ENCODE measurements at places on chromosomes 3 and 15.

DNA sequence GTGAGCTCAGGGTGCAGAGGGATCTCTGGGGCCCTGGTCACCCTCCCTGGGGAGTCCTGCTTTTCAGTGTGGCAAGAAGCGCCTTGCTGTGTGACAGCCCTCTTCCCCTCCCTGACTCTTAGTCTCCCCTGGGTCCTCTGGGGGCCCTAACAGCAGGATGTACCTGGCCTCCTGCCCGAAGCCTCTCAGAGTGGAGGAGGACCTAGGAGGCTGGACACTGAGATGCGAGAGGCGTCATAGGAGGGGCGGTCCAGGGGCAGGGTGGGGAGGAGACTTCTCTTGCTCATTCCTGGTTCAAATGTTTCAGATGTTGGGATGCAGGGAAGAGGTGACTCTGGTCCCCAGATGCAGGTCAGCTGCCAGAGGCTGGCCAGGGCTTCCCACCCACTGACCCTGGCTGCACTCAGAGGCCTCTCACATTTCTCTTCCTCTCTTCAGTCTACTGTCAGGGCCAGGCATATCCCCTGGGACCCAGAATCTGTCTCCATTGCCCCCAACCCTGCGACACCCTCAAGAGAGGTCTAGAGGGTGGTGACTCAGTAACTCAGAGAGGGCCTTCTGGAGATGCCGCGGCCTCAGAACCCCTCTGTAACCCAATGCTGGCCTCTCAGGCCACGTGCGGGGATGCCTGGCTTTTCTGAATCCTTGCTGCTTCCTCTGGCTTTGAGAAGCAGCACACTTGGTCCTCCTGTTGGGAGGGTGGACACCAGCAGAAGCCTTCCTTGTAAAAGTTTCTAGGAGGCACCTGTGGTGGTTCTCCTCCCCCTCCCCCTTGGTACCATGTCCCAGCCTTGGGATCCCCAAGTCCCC, 25.9 kb downstream of the SNX33 start:
- no peak for DNase-seq

- DNase-seq = no peak
Measured at GRCh38 chr3:12785096-12785495, 11.4 kb upstream of the CAND2 start.

DNA sequence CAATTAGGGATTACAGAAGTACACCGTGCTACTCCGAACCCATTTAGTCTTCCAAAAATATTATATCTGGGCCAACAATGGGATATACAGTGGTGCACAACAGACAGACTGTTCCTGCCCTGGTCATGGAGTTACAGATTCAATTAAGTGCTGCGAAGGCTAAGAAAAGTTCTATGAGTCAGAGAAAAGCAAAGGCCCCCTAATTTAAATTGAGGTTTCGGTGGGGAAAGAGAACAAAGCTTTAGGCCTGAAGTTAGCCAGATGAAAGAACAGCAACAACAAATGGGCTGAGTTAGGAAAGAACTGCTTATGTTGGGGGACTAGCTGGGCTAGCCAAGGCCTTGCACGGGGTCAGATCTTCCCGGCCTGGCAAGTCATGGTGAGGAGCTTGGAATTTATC, 131.8 kb downstream of the MDFIC2 start:
- no peak for DNase-seq

DNA sequence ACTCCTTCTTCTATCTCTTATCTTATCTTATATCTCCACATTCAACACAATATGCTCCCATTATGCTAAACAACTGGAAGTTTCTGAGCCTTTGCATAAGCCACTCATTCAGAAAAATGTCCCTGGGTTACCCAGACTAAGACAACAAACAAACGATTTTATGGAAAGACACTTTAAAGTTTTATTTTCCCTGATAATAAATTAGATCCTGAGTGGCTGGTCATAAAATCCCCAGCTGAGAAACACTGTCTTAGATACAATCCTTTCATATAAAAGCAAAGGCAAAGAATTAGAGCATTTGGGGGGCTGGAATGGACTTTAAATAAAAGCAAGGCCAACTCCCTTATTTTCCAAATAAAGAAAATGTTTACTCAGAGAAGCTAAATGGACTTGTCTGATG, 322.3 kb downstream of the GBE1 start:
- no peak for DNase-seq

GRCh38 chr3:114011059-114011797, 45.1 kb downstream of the CCDC191 start:
- no peak for DNase-seq

GRCh38 chr3:45309876-45310275, 78.5 kb upstream of the LARS2 start:
- DNase-seq = no peak

DNA sequence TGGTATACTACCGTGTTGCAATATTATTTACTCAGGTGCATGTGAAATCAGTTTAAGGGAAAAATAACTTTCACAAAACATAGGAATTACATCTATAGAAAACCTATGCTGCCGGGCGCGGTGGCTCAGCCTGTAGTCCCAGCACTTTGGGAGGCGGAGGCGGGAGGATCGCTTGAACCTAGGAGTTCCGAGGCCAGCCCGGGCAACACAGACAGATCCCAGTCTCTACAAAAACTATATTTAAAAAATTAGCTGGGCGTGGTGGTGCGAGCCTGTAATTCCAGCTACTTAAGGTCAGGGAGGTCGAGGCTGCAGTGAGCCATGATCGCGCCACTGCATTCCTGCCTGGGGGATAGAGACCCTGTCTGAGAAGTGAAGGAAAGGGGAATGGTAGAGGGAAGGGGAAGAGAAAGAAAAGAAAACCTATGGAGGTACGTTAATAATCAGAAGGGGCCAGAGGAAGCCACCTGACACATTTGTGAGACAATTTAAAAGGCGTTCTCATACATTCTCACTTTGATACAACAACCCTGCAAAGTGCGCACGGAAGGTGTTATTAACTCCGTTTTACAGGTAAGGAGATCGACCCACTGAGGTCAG, 456 bp upstream of the TMEM62 start:
- no peak for DNase-seq

GRCh38 chr3:12977117-12977808, 96.0 kb downstream of the IQSEC1 start:
- DNase-seq = no peak

- DNase-seq = no peak
Measured at GRCh38 chr15:39497759-39498565, 82.9 kb upstream of the THBS1 start.

GRCh38 chr3:17639765-17640164, 102.7 kb downstream of the TBC1D5 start:
- DNase-seq = no peak
